ENCODE measurements at places on chromosomes 11 and 22.

DNA sequence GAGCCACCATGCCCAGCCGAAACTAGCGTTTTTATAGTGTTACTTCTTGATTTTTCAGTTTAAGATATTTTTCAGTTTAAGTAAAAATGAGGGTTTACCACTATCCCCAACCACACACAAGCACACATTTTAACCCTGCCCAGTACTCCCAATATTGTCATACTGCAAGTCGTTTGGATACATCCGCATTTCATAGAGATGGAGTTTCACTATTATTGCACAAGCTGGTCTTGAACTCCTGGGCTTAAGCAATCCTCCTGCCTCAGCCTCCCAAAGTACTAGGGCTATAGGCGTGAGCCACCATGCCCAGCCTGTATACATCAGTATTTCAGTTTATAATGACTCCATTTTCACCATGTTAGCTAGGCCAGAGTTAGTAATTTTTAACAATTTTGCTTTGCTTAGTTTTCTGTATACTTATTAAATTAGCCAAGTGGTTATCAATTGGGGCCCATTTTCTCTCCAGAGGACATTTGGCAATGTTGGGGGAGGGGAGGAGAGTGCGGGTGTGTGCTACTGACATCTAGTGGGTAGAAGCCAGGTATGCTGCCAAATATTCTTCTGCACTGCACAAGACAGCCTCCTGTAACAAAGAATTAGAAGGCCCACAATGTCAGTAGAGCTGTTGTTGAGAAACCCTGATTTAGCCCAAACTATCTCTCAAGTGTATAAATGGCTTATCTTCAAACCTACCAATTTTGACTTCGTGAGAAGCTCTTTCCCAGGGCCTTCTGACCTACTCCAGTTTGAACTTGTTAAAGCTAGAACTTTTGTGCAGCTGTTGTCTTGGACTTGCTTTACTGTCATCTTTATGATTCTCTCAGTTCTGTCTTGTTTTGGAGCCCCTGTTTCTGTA, 7.3 kb downstream of the USP47 start:
- DNase-seq = peak; percentile 64
- H3K4me3 ChIP-seq = no peak overlapping the region
- peaks cover 4% of the 10 kb centered on the region for H3K36me3 ChIP-seq
- peaks cover 49% of the 10 kb centered on the region for H3K4me1 ChIP-seq

GRCh38 chr11:44592125-44592940, 26.9 kb downstream of the CD82 start:
- H3K27ac ChIP-seq = peak overlapping the region; percentile 74
- no peak for DNase-seq
- H3K4me3 ChIP-seq = no peak overlapping the region
- no peaks in the 10 kb centered on the region for H3K27me3 ChIP-seq
- H3K36me3 ChIP-seq = peaks cover 67% of the 10 kb centered on the region
- peaks cover 72% of the 10 kb centered on the region for H3K4me1 ChIP-seq

GRCh38 chr11:72307439-72307838, 63.5 kb upstream of the PHOX2A start:
- H3K4me1 ChIP-seq = no peaks in the 10 kb centered on the region
- peaks cover 14% of the 10 kb centered on the region for H3K36me3 ChIP-seq
- DNase-seq = no peak

- no peak overlapping the region for H3K4me3 ChIP-seq
- peaks cover 22% of the 10 kb centered on the region for H3K36me3 ChIP-seq
- peaks cover 7% of the 10 kb centered on the region for H3K4me1 ChIP-seq
- no peak for DNase-seq
- no peak overlapping the region for H3K27ac ChIP-seq
Measured at GRCh38 chr11:34909415-34909814, 6.8 kb downstream of the APIP start.

DNA sequence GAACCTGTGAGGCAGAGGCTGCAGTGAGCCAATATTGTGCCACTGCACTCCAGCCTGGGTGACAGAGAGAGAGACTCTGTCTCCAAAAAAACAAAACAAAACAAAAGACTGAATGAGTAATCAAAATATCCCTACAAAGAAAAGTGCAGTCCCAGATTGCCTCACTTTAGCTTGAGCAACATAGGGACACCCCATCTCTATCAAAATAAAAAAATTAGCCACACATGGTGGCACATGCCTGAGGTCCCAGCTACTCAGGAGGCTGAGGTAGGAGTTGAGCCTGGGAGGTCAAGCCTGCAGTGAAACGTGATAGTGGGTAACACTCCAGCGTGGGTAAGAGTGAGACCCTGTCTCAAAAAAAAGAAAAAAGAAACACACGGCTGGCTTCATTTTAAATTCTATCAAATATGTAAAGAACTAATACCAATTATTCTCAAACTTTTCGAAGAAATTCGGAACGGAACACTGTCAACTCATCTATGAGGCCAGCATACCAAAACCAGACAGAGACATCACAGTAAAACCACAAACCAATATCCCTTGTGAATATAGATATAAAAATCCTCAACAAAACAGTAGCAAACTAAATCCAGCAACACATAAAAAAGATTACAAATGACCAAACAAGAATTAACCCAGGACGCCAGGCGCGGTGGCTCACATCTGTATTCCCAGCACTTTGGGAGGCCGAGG, 12.9 kb downstream of the CHEK2 start:
- no peak overlapping the region for H3K27ac ChIP-seq
- H3K27me3 ChIP-seq = no peaks in the 10 kb centered on the region
- no peak for DNase-seq

- H3K27ac ChIP-seq = no peak overlapping the region
- H3K4me1 ChIP-seq = no peaks in the 10 kb centered on the region
- no peak for DNase-seq
Measured at GRCh38 chr22:19916941-19917340, 24.6 kb upstream of the COMT start.

DNA sequence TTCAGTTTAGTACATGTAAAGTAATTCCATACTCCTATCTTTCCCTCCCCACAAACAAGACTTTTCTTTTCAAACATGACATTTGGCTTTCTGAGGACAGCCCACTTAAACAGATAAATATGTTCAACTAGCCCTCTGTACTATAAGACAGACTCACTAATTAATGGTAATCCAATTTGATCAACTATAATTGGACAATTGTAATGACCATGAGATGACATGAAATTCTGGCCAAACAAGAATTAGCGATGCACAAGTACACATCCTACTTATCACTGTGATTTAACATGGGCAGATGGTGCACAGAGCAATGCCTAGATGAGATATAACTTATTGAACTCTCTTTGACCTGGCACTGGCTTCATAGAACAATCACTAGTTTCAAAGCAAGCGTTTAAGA, 1033.7 kb upstream of the CCDC90B start:
- H3K27me3 ChIP-seq = no peaks in the 10 kb centered on the region
- H3K36me3 ChIP-seq = no peaks in the 10 kb centered on the region
- H3K27ac ChIP-seq = no peak overlapping the region
- DNase-seq = no peak

GRCh38 chr11:19405966-19406365, 165.2 kb upstream of the E2F8 start:
- peaks cover 21% of the 10 kb centered on the region for H3K27me3 ChIP-seq
- no peak for DNase-seq
- H3K36me3 ChIP-seq = no peaks in the 10 kb centered on the region
- H3K4me3 ChIP-seq = no peak overlapping the region

- H3K27me3 ChIP-seq = no peaks in the 10 kb centered on the region
- DNase-seq = no peak
- no peaks in the 10 kb centered on the region for H3K36me3 ChIP-seq
- H3K27ac ChIP-seq = no peak overlapping the region
Measured at GRCh38 chr11:79694368-79694767, 253.5 kb upstream of the TENM4 start.

DNA sequence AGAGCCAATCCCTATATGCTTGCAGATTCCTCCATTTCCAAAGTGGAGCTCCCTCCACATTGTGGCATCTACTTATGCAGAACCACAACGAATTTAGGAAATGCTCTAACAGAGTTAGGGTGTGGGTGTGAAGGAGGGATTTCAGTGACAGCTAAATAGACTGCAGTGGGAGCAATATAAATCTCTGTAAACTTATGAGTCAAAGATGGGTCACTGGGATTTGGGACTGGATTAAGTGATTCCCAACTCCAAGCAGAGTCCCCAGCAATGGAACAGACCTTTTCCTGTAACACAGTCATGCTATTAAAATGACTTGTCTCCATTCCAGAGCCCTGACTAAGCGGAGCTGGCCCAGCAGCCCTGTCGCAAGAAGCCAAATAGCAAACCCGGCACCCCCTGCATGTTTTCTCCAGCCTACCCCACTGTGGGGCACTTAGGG, 36.6 kb downstream of the RPL27A start:
- no peak for DNase-seq
- H3K36me3 ChIP-seq = no peaks in the 10 kb centered on the region
- no peak overlapping the region for H3K27ac ChIP-seq
- no peaks in the 10 kb centered on the region for H3K27me3 ChIP-seq
- H3K4me3 ChIP-seq = no peak overlapping the region

DNA sequence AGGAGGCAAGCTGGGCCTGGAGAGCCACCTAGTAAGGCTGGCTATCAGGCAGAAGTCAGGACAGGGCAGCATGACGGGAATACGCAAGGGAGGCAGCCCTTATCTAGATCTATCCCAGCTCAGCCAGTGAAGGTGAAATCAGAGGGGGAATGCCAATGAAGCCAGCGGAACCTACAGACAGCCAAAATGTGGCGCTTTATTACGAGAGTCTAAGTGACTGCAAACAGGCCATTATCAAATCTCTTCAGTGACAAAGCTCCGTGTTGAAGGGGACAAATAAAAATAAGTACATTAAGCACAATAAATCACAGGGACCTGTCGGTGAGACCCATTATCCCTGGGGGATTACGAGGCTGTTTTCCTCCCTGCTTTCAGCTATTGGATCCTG, 22.8 kb downstream of the LARGE1 start:
- no peak for DNase-seq
- H3K36me3 ChIP-seq = no peaks in the 10 kb centered on the region
- no peaks in the 10 kb centered on the region for H3K27me3 ChIP-seq
- no peaks in the 10 kb centered on the region for H3K4me1 ChIP-seq

GRCh38 chr11:61164606-61165424, 3.6 kb upstream of the VPS37C start:
- DNase-seq = no peak
- H3K27ac ChIP-seq = peak overlapping the region; percentile 83
- no peaks in the 10 kb centered on the region for H3K27me3 ChIP-seq
- peaks cover 63% of the 10 kb centered on the region for H3K4me1 ChIP-seq
- peak overlapping the region; percentile 25 for H3K4me3 ChIP-seq

- peak overlapping the region; percentile 55 for H3K27ac ChIP-seq
- H3K36me3 ChIP-seq = no peaks in the 10 kb centered on the region
- no peak for DNase-seq
- H3K27me3 ChIP-seq = no peaks in the 10 kb centered on the region
- peak overlapping the region; percentile 42 for H3K4me3 ChIP-seq
- peaks cover 75% of the 10 kb centered on the region for H3K4me1 ChIP-seq
Measured at GRCh38 chr11:114160894-114161293, 101.4 kb downstream of the ZBTB16 start.

DNA sequence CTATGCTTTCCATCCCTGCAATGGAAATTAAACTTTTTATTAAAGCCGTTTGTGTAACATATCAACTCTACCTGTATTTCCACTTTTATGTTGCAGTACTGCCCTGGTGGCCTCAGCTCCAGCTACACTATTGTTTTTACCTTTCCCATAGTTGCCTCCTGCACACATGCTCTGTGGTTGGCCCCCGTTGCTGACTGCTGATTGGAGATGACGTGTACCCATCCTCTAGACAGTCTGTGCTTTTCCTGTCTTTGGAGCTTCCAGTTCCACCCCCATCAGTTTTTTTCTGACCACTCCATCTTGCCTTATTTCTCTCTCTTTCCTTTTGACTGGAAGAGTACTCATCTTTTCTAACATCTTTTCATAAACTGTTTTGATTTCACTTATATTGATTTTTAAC, 123.8 kb downstream of the TEAD1 start:
- peaks cover 39% of the 10 kb centered on the region for H3K27me3 ChIP-seq
- no peak overlapping the region for H3K4me3 ChIP-seq
- no peaks in the 10 kb centered on the region for H3K4me1 ChIP-seq
- H3K27ac ChIP-seq = no peak overlapping the region

- no peaks in the 10 kb centered on the region for H3K27me3 ChIP-seq
- no peak overlapping the region for H3K4me3 ChIP-seq
- no peak overlapping the region for H3K27ac ChIP-seq
Measured at GRCh38 chr11:94325681-94326080, 21.3 kb downstream of the IZUMO1R start.

DNA sequence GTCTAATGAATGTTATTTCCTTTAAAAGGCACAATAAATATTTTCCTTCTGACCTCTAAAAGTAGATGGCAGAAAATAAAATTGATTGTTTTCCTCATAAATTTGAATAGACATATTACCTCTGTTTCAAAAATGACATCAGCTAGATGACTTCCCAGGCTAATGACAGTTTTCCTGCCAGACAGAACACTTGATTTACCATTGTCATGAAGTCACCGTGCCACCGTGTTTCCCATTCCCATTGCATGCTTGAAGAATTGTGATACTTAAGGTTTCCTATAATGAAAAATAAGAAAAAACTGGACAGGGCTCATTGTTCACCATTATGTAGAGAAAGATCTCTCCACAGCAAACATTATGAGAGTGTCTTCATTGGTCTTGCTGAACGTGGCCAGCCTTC, 151.1 kb downstream of the NCAM1 start:
- H3K4me3 ChIP-seq = no peak overlapping the region
- DNase-seq = no peak
- no peak overlapping the region for H3K27ac ChIP-seq
- H3K27me3 ChIP-seq = peaks cover 9% of the 10 kb centered on the region
- H3K4me1 ChIP-seq = no peaks in the 10 kb centered on the region

DNA sequence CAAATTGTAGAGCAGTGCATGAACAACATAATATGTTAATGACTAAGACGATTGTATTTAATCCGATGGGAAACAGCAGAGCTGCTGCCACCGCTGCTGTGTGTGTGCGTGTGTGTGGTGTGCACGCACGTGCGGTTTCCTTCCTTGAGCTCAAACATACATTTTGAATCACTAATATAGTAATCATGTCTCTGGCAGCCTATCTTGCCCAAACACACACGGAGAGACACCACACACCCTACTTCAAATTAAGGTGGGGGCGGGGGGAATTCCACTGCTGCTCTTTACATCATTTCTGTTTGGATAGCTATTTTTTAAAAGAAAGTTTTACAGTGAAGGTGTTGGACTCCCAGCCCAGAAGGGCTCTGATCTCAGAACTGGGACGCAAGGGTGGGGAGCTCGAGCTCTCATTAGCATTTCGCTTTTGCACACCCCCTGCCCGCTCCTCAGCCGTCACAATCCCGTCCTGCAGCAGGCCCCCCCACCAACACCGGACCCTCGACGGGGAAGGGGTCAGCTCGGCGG, 651 bp upstream of the FAM83F start:
- peaks cover 25% of the 10 kb centered on the region for H3K27me3 ChIP-seq
- H3K27ac ChIP-seq = peak overlapping the region; percentile 59
- DNase-seq = peak; percentile 47

- no peaks in the 10 kb centered on the region for H3K36me3 ChIP-seq
- H3K27me3 ChIP-seq = peaks cover 35% of the 10 kb centered on the region
- no peak for DNase-seq
- no peak overlapping the region for H3K27ac ChIP-seq
- H3K4me1 ChIP-seq = peaks cover 5% of the 10 kb centered on the region
Measured at GRCh38 chr22:36564422-36565158, 35.6 kb upstream of the EIF3D start.

GRCh38 chr11:73598719-73599379, 937 bp upstream of the FAM168A start:
- H3K27ac ChIP-seq = peak overlapping the region; percentile 73
- H3K4me3 ChIP-seq = peak overlapping the region; percentile 82
- H3K4me1 ChIP-seq = peaks cover 33% of the 10 kb centered on the region
- no peaks in the 10 kb centered on the region for H3K36me3 ChIP-seq
- DNase-seq = no peak
